ENCODE measurements at places on chromosomes 16 and 17.
A peak's percentile ranks its signal among the peaks of the same experiment; 100 is the strongest.

DNA sequence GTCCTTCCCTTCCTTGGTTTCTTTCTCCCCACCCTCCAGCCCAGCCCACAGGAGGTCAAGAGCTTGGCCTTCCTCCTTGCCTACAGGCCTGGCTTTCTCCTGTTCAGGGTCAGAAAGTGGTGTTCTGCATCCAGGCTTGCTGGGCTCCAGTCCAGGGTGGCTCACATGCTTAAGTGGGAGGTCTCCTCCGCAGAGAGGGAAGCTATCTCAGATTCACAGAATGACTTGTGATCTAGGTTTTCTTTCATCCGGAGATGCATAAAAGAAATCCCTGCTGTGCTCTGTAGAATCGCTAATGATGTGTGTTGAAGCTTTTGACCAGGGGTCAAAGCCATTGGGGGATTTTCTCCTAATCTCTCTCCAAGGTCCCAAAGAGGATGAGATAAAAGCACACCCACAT, 382.3 kb upstream of the EEF2KMT start:
- no peak for DNase-seq

DNA sequence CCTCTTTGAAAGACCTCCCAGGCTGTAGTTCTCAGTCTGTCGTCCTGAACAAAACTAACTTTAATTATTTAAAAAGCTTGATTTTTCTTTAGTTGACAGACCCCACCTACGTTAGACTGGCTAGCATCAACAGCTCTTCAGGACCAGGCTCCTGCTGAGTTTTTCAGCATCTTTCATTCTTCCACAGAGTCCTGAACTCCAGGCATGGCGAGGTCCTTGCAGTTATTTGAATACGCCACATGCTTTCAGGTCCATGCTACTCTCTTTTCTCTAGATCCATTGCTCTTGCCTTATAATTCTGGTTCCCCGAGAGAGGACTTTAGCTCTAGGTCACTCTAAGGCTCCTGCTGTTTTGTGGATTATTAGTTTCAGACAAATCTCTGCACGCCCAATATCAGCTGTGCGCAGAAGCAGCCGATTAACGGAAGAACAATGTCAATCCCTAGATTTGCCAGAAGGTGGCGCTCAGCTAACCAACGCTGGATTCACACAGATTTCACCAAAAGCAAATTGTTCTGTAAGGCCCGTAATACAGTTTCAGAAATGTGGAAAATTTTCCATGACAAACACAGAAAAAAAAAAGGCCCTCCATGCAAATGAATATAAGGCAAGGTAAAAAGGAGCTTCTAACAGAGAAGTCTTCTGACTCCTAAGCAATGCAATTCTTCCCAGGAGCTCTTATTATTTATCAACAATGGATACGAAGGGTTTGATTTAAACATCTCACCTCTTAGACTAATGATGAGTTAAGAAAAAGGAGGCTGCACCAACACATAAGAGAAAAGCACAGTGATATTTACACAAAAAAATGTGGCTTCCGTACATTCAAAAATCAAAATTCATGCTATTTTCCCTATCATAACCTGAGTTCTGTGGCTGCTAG, 33.5 kb upstream of the BCO1 start:
- DNase-seq, result no peak

GRCh38 chr16:89613231-89613953, at the start of gene DPEP1:
TSS of gene DPEP1 (plus strand) at chr16:89613642. CDS start at chr16:89630411, 16,769 bp downstream.
- DNase-seq, result no peak

- peak; percentile 49 for DNase-seq
Measured at GRCh38 chr16:49048557-49048956, 233.1 kb downstream of the CBLN1 start.

- no peak for DNase-seq
Measured at GRCh38 chr17:12826431-12826830, 37.1 kb downstream of the ARHGAP44 start.

DNA sequence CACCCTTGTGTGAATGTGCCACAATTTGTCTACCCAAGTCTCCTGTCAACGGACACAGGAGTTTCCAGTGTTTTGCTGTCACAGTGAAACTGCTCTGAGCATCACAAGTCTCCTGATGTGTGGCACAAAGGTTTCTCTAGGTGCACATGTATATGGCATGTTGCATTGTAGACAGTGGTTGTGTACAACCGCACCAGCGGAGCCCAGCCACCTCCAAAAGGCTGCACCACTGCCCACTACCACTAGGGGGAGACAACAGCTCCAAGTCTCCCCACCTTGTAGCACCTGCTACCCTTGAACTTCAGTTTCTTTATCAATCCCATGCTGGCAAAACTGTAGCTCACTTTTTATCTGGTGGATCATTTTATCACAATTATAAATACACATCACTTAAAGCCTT, 95.5 kb upstream of the ZNF469 start:
- no peak for DNase-seq

GRCh38 chr17:1800712-1801111, 29.0 kb downstream of the SMYD4 start:
- DNase-seq, result no peak

- no peak for DNase-seq
Measured at GRCh38 chr17:29273924-29274323, 20.0 kb downstream of the NUFIP2 start.

GRCh38 chr16:88882358-88883030, 16.0 kb upstream of the PABPN1L start:
- DNase-seq, result no peak

DNA sequence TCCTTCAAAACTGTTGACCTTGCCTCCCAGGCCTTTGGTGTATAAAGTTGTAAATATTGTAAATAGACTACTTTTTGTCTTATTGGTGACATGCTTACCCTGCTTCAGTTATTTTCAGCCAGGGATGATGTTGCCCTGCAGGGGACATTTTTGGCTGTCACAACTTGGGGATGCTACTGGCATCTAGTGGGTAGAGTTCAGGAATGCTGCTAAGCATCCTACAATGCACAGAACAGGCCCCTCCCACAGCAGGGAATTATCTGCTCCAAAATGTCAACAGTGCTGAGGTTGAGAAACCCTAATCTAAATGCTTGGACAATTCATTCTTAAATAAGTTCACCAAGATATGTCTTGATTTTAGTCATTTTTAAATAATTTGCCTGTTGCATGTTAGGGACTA, 459.8 kb downstream of the PMP22 start:
- DNase-seq, result no peak

- DNase-seq, result no peak
Measured at GRCh38 chr16:80362816-80363215, 178.0 kb upstream of the DYNLRB2 start.

- no peak for DNase-seq
Measured at GRCh38 chr16:84726669-84727467, 27.1 kb downstream of the USP10 start.

GRCh38 chr16:57325458-57325857, 33.1 kb upstream of the CCL22 start:
- no peak for DNase-seq

GRCh38 chr17:41531993-41532392, 3.9 kb upstream of the KRT19 start:
- no peak for DNase-seq

- no peak for DNase-seq
Measured at GRCh38 chr17:45302649-45303173, 14.1 kb downstream of the MAP3K14 start.

GRCh38 chr16:52368859-52369258, 178.1 kb downstream of the TOX3 start:
- DNase-seq, result no peak

Measured in vagina (tissue), 2 donors.